ENCODE measurements at places on chromosomes 1 and 21. TPM values are rescaled to one million over a fixed set of nuclear protein-coding genes. Genes with fewer than 3 reads are reported as not detected.

DNA sequence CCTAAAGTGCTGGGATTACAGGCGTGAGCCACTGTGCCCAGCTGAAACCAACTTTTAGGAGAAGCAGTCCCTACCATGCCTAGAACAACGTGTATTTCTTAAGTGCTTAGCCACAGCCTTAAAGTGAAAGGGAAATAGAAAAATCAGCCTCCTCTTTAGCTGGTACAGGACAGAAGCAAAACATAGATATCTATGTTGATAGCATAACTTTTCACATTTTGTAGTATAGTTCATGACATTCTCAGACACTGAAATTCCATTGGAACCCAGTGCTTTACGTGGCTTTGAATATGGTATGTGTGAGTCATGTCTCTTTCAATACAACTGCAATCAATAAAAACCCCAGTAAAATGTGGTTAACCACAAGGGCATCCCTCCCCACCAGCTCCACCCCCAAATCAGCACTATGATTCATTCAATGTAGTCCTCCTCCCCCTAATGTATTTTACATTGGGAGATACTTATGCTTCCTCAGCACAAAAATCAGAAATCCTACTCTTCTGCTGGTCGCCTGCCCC, 32.1 kb downstream of the TGFB2 start:
- DNase-seq: no peak

DNA sequence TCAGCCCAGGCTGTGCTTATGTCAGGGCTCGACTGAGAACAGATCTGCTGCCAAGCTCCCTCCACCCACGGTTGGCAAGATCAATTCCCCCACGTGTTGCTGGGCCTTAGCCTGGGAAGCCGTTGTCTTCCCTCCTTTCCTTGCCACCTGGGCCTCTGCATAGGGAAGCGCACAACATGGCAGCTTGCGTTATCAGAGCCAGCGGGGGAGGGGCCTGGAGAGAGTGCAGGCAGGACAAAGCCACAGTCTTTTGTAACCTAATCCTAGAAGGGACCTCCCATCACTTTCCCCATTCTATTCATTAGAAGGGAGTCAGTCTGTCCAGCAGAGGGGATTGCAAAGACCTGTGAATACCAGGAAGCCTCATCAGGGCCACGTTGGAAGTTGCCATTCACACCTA, 17.0 kb upstream of the IGSF21 start:
- no peak for DNase-seq

DNA sequence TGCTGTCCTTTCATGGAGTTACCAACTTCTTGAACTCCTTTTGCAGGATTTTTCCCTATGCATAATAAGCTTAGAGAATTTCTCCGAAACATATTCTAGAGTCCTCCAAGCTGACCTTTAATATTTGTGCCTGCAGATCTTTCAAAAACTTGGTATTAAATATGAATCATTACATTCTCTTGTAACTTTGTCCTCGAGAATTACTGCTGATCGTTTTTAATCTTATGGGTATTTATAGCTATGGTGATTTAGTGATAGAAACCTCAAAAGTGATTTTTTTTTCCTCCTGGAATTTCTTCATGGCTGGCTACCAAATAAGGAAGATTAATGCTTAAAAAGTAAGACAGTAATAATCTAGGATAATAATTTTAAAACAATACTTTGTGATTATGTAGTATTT, 39.1 kb downstream of the MAP3K21 start:
- DNase-seq: no peak

DNA sequence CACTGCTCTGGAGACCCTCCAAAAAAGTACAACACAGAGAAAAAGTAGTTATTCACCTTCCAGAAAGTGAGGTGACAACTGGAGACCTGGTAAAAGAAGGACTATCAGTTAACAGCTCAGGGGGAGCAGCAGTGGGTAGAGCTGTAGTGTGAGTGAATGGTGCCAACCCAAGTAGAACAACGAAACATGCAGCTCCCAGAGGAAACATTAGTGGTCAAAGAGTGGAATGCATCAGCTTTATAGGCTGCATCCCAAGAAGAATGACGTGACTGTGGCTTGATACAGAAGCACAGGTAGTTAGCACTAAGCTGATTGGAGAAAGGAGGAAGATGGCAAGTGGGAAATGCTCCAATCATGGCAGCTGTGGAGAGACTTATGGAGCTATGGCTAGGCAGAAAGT, 275.7 kb upstream of the CAMK1G start:
- no peak for DNase-seq

- no peak for DNase-seq
These were observed 191.8 kb downstream of the TOMM20 start for GRCh38 chr1:234936612-234937389.

The CELA2A gene
- total RNA-seq: not detected

- no peak for DNase-seq
These were observed 8.9 kb upstream of the VWA5B1 start for GRCh38 chr1:20281801-20282200.

The TRIM67 gene
- total RNA-seq: not detected

- peak; percentile 63 for DNase-seq
These were observed 65.8 kb downstream of the SIK1 start for GRCh38 chr21:43361127-43361492.

DNA sequence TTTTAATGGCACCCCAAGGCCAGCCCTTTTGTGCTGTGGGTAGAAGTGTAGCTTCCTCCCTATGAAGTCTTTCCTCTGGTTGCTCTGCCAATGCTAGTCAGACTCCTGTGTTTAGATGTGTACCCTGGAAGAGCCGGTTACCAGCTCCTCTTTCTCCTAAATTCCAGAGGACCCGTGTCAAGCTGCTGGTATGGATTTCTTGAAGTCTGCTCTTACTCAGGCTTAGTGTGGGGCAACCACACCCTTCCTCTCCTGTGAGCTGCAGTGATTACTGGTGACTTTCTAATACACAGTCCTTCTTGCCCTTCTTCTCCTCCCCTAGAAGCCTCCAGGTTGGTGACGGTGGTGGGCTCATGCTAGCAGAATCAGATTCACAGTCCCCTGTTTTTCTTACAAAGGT, 74.1 kb upstream of the AKT3 start:
- DNase-seq: no peak

- no peak for DNase-seq
These were observed 54.3 kb upstream of the GALNT2 start for GRCh38 chr1:230012741-230013140.

DNA sequence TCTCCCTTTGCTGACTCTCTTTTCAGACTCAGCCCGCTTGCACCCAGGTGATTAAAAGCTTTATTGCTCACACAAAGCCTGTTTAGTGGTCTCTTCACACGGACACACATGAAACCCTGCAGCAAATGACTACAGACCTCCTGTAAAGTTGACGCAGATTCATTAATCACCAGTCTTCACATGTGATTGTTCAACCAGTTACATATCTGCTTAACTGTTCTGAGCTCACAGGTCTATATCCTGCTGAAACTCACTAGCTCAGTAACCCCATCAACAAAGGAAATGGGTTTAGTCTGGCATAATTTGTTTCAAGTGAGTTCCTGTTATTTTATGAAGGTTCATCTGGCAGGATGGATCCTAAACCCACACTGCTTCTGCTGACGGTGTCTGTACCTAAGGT, 68.4 kb upstream of the GJA8 start:
- DNase-seq: no peak

The SAMD11 gene
- not detected for total RNA-seq

- DNase-seq: no peak
These were observed 38.5 kb downstream of the HSPG2 start for GRCh38 chr1:21898326-21899200.

DNA sequence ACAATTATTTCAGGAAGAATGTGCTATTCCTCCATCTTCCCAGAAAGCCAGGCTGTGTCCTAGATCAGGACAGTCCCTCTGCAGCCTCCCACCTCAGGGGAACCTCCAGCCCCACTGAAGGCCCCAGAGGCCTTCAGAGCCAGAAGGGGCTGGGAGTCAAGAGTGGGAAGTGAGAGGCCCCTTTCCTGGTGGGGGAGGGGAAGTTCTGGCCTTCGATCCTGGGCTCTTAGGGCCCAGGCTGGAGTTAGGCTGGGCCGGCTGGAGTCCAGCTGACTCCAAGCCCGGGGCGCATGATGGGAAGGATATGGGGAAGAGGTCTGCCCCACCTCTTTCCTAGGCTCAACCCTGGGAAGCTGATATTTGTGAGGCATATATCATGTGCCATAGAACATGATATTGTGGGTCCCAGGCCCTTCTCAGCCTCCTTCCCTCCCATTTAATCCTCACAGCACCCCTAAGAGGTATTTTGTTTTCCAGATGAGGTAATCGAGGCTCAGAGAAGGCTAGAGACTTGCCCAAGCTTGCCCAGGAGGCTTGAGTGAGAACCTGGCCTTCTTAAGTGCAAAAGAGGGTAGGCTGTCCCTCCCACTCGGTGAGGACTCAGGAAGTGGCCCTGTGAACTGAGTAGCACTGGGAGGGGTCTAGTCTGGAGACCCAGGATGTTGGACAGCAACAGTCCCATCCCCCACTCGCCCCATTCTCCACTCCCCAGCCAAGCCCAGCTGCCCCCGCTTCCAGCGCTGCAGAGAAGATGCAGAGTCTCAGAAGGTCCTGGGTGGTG, 18.6 kb upstream of the HSPG2 start:
- no peak for DNase-seq

The ADAMTS5 gene
- total RNA-seq: not detected

GRCh38 chr1:72184099-72184701, 98.1 kb downstream of the NEGR1 start:
- DNase-seq: no peak

GRCh38 chr1:193538680-193539079, 352.3 kb upstream of the B3GALT2 start:
- no peak for DNase-seq

- no peak for DNase-seq
These were observed 116.3 kb upstream of the SOD1 start for GRCh38 chr21:31543191-31543590.

DNA sequence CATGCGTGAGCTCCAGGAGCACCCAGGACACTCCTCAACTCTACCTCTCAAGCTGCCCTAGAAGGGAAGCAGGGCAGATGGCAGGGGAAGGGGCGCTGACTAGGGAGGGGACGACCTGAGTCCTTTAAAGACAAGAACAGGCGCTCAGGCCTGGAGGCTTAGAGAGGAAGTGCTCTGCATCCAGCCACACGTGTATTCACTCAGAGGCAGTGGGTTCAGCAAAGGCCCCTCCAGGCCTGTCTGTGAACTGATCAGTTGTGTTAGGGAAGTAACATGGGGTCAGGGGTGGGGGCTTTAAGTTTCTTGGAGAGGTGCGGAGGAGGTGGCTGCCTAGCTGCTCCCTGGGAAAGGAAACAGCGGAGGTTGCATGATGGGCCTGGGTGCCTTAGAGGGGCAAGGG, 37.1 kb upstream of the ARF1 start:
- DNase-seq: no peak

The PTGS2 gene
- not detected for total RNA-seq

- no peak for DNase-seq
These were observed 19.9 kb upstream of the LPAR3 start for GRCh38 chr1:84912726-84913554.

DNA sequence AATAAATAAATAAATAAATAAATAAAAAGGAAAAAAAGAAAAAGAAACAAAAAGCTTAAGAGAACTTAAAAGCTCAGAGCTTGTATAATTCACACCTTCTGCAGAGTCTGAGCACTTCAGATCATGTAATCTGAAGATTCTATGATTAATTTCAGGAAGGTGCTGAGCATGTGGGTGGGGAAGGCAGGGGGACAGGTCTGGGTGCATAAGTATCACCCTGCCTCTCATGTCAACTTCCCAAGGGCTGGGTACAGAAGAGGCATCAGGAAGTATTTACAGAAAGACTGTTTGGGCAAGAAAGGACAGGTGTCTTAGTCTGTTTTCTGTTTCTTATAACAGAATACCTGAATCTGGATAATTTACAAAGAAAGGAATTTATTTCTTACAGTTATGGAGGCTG, 20.4 kb upstream of the PADI2 start:
- no peak for DNase-seq

The IRF2BP2 gene
- 14.1 TPM for total RNA-seq

DNA sequence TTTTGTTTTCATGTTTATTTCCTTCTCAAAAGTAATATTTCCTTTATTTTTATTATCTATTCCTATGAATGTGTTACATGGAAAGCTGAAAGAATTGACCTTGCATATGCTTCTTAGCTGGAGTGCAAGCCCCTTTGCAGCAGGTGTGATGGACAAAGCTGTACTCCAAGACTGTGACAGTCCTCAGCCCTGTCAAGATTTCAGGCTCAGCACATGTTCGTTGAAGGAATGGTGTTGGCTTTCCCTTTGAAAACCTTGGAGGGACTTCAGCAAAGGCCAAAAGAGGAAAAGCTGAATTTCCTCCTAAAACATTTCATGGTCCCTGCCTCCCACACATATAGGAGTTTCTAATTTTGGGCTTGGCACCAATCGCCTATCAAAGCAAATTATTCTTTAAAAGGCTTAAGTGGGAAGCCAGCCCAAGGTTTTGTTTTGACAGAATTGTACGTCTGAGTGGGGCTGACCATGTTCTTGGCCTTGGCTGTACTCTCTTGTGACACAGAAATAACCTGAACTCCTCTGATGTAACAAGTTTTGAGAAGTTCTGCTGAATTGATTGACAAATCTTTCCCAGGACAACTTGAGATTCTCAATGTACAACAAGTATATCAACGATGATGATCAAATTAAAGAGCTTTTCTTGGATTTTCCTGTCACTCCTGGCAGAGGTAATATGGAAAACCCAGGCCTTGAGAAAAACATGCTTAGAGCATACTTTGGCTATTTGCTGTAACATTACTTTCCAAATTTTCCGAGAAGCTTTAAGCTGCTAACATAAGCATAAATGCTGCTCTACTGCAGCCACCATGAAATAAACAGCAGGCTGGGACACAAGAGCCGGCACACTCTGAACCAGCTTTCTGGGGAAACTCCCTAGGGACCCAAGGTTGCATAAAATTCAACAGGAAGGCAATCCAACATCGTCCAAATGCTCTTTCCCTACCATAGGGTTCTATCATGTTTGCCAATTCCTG, 135.7 kb upstream of the ZNF648 start:
- DNase-seq: no peak

DNA sequence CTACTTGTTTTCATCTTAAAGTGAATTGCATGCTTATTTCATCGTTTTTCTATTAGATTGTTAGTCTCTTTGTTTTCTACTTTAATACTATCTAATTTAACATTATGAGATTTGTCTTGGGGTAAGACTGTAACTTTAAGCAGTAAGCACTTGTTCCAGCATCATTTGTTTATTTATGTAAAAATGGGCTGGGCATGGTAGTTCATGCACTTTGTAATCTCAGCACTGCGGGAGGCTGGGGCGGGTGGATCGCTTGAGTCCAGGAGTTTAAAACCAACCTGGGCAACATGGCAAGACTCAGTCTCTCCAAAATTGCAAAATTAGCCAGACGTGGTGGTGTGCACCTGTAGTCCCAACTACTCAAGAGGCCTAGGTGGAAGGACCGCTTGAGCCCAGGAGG, 15.3 kb upstream of the PAXBP1 start:
- no peak for DNase-seq

The ARHGEF16 gene
- not detected for total RNA-seq

DNA sequence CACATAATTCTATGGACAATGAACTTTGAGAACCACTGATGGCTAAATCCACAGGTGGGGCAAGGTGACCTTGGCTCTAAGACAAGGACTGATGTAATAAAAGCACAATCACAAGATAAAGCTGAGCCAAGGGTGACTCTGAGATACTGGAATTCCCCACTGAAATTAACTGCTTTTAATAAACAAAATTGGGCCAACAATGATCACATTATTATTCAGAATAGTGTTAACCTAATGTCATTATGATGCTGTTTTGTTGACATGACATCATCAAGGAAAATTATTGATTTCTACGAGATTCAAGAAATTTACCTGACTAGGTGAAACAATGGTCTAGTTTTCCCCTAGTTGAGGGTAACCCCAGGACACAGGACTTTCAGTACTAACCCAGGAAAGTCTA, 273.7 kb upstream of the NFIA start:
- no peak for DNase-seq

- DNase-seq: no peak
These were observed 2.4 kb downstream of the DTL start for GRCh38 chr1:212037900-212038299.

GRCh38 chr1:197725044-197725443, 50.2 kb downstream of the DENND1B start:
- DNase-seq: peak; percentile 48
